HAP-1 (cell line): ENCODE measurements at places on chromosomes 16 and 17.
A peak's percentile ranks its signal among the peaks of the same experiment; 100 is the strongest.

GRCh38 chr16:381789-382717, at the start of gene PGAP6:
TSS of gene PGAP6 (minus strand) at chr16:381978. CDS start at chr16:381821, 157 bp downstream.
- DNase-seq: peak; percentile 78

DNA sequence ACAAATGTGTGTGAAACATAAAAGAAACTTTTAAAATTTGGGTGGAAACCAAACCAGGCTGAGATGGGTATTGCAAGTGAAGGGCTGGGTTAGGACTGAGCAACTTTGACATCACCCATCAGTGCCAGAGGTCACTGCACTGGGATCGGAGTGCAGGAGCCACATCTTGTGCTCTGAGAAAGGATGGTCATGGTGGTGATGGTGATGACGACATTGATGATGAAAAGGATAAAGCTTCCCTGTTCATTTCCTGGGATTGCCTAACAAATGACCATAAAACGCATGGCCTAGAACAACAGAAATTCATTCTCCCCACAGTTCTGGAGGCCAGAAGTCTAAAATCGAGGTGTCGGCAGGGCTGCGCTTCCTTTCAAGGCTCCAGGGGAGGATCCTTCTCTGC, 324.0 kb downstream of the MAF start:
- DNase-seq: no peak

- no peak for DNase-seq
Measured at GRCh38 chr17:53462393-53462811, 360.3 kb upstream of the KIF2B start.

GRCh38 chr16:14337303-14338191, 266.4 kb downstream of the MRTFB start:
- no peak for DNase-seq

GRCh38 chr16:52465711-52466267, 81.2 kb downstream of the TOX3 start:
- no peak for DNase-seq

DNA sequence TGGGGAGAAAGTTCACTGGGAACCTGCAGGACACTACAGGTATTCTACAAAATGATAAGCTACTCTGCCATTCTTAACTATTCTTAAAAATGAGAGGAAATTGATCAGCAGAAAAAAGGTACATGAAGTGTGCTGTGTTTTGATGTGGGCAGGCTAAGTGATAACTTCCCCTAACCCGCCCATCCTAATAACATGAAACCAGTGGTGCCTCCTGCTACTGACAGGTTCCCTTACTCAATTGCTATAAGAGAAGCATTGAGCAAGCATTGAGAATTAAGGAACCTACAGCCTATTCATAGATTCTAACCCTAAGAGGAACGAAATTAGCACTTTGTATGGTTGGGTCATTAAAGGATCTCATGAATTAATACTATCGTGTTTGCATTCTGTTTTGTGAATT, 18.9 kb downstream of the XYLT1 start:
- DNase-seq: no peak

DNA sequence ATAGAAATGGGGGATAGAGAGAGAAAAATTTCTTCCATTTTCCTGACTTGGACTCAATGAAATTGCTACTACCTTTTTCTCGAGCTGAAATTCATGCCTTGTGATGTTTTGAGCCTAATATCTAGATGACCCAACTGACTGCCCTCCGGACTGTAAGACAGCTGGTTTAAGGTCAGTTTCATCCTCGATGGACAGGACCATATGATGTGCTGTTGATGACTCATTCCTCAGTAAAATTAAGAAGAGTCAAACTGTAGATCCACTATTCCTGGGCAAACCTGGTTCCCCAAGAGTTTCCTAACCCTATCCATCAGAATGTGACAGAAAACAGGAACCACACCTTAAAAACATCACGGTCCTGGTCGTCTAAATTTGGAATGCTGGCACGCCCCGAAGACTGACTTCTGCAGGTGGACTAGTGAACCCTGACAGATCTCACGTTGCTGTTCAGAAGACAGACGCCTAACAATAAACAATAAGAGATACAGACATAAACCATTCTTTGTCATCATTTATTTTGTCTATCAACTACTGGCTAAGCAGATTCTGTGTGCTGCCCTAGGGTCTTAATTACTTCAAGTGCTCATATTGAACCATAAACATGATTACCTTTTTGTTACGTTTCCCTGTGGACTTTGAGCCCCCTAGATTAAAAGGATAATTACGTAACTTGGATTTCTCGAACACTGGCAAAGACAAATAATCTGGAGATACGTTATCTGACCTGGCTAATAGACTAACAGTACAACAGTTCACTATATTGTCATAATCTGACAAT, 45.1 kb upstream of the NOS2 start:
- no peak for DNase-seq

DNA sequence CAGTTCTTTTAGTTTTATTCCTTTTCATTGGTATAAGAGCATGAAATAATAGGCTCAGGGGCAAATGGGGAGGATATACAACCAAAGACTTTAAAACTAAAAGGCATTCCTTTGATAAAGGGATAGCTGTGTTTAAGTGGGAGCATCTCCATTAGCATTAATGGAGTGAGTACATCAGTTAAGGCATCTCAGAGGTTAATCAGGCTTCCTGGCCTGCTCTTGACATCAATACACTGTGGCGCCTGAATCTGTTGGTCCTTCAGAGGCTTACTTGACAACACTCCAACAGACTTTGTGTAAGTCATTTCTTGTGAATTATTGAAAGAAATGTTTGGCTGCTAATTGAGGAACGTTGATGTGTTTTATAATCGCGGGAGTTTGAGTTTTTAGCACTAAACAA, 230.7 kb downstream of the BCAS3 start:
- DNase-seq: no peak

DNA sequence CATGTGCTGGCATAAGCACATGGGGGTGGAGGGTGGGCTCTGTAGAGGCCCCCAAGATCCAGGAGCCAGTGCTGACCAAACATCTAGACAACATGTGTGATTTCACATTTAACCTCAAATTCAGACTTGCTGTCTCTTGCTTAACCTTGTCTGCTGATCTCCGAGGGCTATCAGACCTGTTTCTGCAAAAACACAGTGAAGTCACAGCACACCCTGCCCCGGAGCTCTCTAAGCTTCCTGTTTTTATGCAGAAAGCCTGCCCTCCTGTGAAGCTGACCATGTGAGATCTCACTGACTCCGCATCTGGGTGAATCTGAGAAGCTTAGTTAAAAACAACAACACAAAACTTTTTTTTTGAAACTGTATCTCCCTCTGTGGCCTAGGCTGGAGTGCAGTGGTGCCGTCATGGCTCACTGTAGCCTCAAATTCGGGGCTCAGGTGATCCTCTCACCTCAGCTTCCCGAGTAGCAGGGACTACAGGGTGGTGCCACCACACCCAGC, 6.6 kb upstream of the DPEP2 start:
- DNase-seq: no peak

GRCh38 chr17:72719578-72720493, 372.7 kb downstream of the SLC39A11 start:
- no peak for DNase-seq

- DNase-seq: peak; percentile 92
Measured at GRCh38 chr17:3668279-3669084, at the start of the genes EMC6 and TAX1BP3. TSS of gene EMC6 (plus strand) at chr17:3668812. CDS start at chr17:3669147, 335 bp downstream. TSS of gene TAX1BP3 (minus strand) at chr17:3668578. CDS start at chr17:3668526, 52 bp downstream.

GRCh38 chr17:19370493-19370960, 7.8 kb upstream of the MAPK7 start:
- DNase-seq: no peak

GRCh38 chr16:53168744-53169143, 114.0 kb downstream of the CHD9 start:
- no peak for DNase-seq
